Activated CD8-positive, alpha-beta memory T cell treated with anti-CD3 and anti-CD28 coated beads, Interleukin-2, amount 10 ng/mL, durations not matched to agents 7 days and 5 days (primary cell): ENCODE measurements at places on chromosomes 5 and 9. TPM values are rescaled to one million over a fixed set of nuclear protein-coding genes. Genes with fewer than 3 reads are reported as not detected.

DNA sequence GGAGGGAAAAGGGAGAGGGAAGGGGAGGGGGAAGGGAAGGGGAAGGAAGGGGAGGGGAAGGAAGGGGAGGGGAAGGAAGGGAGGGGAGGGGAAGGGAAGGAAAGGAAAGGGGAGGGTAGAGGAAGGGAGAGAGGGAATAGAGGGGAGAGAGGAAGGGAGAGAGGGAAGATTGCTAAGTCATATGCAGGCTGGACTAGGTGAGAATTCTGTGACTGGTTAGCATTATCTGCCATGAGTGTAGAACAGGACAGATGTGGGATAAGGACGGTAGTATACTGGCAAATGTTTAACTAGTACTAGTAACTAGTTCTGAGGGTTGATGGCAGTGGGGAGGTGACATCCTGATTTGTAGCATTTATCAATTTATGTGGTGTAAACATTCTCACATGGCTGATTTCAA is 203.5 kb upstream of the RAD23B start:
- DNase-seq = no peak

DNA sequence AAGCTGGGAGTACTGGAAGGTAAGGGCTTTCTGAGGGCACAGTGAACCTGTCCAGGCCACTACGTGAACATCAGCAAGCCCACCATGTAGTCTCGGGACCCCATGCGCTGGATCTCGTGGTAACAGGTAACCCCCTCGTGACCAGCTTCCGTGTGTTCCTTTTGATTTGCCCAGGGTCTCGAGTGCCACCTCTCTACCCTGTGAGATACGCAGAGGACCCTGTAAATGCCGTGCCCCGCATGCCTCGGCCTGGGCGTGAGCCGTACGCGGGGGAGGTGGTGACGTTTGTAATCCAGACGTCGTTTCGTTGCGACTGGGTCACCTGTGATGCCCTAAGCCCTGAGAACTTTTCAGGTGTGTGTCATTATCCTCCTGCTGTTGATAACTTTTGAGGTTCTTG is 45.5 kb downstream of the TENT4A start:
- no peak for DNase-seq

GRCh38 chr5:179858241-179858585 is 404 bp downstream of the MRNIP start:
- peak; percentile 63 for DNase-seq

DNA sequence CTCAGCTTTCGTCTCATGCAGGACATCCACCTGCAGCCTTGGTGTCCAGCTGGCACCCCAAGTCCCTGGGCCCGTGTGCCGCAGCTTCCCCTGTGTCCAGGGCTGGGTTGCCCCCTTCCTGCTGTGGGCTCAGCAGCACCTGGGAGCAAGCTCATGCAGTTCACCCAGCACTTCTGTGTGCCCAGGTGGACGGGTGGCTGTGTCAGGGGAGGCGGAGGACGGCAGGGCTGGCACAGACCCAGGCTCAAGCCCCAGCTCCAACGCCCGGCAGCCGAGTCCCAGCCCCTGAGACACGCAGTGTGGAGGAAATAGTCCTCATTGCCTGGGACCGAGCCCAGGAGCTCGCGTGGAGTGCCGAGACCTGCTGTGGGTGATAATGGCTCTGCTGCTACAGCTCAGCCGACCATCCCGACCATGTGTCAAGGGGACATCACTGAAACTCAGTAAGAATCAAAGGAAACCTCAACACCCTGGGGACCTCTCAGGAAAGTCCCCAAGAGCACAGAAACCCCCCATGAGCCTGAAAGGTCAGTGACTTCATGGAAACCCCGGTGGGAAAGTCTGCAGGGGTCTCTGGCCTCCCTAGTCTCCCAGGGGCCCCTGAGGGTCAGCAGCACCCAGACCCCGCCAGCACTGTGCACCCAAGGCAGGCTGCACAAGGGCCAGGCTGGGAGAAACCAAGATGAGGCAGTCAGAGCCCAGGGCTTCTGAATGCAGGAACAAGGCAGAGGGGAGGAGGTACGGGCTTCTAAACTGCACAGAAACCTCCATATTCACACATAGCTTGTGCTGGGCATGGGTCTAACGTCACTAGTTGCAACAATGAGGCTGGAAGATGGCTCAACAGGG is 38.8 kb downstream of the LPCAT1 start:
- no peak for DNase-seq

The CNTNAP3B gene
- not detected for total RNA-seq

GRCh38 chr9:134349936-134350335 is 23.7 kb downstream of the RXRA start:
- DNase-seq = no peak

- DNase-seq = no peak
These were observed 122.7 kb downstream of the NMUR2 start for GRCh38 chr5:152282331-152282730.

The FGD3 gene
- total RNA-seq = 91.2 TPM

The PCDHA9 gene
- total RNA-seq = not detected

The FOXD4 gene
- 0.15 TPM for total RNA-seq

DNA sequence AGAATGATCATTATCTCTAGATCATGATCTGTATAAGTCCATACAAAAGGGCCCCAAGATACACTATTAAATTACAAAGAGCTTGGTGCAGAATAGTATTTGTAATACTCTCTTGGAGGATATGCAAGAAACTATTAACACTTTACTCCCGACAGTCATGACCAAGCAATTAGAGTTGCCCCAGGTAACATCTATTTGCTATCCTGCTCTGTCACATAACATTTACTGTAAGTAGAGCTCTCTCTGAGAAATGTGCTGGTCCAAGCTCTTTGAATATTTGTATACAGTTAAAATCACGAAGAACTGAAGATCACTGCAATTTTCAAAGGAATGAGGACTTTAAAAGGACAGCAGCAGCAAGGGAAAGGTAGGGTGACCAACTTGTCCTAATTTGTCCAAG is 553.7 kb downstream of the RAB3C start:
- no peak for DNase-seq

- DNase-seq = no peak
These were observed 110.5 kb downstream of the GAS1 start for GRCh38 chr9:86836797-86837196.

The ANXA2R gene
- total RNA-seq = 32.0 TPM

- no peak for DNase-seq
These were observed 191.6 kb downstream of the TRIM36 start for GRCh38 chr5:114977979-114978573.

The CCDC183 gene
- 0.91 TPM for total RNA-seq

The OR1Q1 gene
- 0.40 TPM for total RNA-seq

GRCh38 chr5:174281855-174282254 is 236.3 kb downstream of the NSG2 start:
- no peak for DNase-seq

- no peak for DNase-seq
These were observed 517.5 kb downstream of the EFNA5 start for GRCh38 chr5:107153283-107153682.

DNA sequence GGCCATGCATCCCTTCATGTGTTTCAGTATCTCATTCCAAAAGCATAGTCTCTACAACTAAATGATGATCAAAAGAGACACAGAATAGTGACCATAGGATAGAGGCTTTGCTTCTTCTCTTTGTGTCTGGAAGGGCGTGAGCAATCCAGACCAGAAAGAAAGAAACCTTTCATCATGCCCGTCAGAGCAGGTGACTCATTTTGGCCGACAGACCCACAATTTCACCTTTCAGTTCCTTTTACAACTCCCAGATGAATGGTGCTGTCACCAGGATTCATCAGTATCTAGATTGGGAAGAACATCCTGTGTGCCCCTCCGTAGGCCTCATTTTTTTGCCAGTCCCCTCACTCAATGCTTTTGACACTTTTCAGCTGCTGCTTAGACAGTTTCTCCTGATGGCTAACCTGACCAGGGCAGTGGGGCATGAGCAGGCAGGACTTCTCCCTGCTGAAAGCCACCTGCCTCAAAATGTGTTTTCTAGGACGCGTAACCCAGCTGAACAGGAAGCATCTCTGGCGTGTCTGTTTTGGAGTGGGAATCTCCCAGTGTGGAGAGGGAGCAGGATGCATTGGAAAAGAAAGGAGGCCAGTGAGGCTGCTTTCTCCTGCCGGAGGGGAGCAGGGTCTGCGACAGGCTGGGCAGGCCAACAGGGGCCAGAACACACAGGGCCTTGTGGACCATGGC is 21.2 kb downstream of the ABLIM3 start:
- no peak for DNase-seq

The NMUR2 gene
- not detected for total RNA-seq

The IFNE gene
- not detected for total RNA-seq

- DNase-seq = no peak
These were observed 368 bp upstream of the CCDC180 start for GRCh38 chr9:97307091-97307490.

DNA sequence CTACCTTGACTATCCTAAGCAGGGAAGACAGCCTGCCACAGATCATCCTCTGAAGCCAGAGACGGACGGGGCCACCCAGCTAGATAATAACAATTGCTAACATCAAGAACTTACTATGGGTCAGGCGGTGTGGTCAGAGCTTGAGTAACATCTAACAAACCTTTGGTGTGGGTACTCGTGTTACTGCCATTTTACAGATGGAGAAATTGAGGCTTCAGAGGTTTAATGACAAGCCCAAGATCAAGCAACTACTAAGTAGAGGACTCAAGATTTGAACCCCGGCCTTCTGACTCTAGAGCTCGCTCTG is 16.7 kb upstream of the ARSI start:
- DNase-seq = no peak

- DNase-seq = peak; percentile 97
These were observed 2.2 kb downstream of the AKNA start for GRCh38 chr9:114385397-114386181.

The PCDHA7 gene
- total RNA-seq = not detected

- no peak for DNase-seq
These were observed 557.9 kb upstream of the GRAMD2B start for GRCh38 chr5:125865166-125865815.

DNA sequence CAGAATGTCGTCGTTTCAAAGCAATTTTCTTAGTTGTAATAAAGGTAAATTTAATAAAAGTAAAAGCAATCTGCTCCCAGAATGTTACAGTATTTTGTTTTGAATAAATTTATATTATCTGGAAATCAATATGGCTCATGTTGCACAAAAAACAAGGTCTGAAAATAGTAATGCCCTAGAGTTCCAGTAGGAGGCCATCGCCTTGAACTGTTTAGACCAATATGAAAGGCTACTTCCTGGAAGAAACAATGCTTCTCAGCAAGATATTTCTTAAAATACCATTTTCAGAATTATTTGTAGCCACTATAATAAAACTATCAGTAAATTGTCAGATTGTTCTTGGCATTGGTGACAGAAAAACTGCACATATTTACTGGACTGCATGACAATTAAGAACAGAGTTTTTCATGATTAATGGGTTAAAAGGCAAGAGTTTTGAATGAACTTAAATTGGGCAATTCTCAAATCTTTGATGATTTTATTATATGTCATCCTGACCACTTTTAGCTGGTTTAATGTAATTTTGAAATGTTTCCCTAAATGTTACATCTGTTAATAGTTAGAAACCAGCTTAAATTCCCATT is 153.2 kb downstream of the COMMD10 start:
- no peak for DNase-seq
